Peyer's patch (tissue), 4 donors: ENCODE measurements at places on chromosomes 2 and 18. TPM values are rescaled to one million over a fixed set of nuclear protein-coding genes. Genes with fewer than 3 reads are reported as not detected.

DNA sequence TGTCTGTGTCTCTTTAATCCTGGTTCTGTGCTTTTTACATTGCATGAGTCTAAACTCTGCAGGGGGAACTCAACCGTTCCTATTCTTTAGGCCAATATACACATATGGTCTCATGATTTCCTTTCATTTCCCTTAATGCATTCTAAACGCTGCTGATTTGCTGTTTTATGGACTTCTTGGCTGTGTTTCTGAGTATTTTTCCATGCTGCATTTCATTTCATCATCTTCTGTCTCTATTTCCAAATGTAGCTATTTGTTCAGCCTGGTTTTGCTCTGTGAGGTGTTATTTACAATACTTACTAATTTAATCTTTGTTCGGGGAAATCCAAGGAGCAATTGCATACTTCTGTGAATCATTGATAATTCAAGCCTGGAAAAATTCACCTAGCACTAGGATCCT is 897.2 kb downstream of the TSN start:
- no peaks in the 10 kb centered on the region for H3K4me1 ChIP-seq
- no peak overlapping the region for H3K4me3 ChIP-seq
- no peak for DNase-seq
- H3K27me3 ChIP-seq: no peaks in the 10 kb centered on the region
- no peak overlapping the region for H3K27ac ChIP-seq

DNA sequence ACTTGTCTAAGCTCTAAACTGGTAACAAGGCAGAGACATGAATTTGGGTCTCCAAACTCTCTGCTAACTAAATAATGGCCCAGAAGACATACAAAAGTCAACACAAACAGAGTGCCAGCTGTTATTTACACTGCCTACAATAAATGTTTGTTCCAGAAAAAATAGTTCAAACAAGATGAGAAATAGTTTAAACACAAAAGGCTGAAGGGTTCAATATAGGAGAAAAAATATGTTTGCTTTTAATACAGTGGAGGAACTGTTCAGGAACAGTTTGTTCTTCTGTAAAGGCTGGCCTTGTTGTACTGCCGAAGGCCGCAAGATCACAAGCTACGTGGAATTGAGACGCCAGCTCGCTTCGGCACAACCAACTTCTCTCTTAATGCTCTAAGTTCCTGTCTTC is 74.6 kb downstream of the AFF3 start:
- no peak overlapping the region for H3K27ac ChIP-seq

The NGEF gene
- total RNA-seq: 88.1 TPM

The CCDC102B gene
- 4.1 TPM for total RNA-seq

DNA sequence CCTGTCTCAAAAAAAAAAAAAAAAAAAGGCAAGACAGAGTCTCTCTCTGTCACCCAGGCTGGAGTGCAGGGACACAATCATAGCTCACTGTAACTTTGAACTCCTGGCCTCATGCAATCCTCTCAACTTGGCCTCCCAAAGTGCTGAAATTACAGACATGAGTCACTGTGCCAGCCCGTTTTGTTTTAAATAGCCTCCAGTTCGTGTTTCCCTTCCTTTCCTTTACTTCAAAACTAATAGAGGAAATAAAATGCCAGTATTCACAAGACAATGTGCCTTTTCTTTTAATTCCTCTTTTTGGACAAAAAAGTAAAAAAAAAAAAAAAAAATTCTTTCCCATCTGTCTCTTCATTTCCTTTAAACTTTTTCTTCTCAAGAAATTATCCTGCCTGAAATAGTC is 54.5 kb upstream of the ACMSD start:
- H3K27me3 ChIP-seq: no peaks in the 10 kb centered on the region
- no peaks in the 10 kb centered on the region for H3K36me3 ChIP-seq
- no peaks in the 10 kb centered on the region for H3K4me1 ChIP-seq
- H3K4me3 ChIP-seq: no peak overlapping the region

GRCh38 chr2:96489663-96490062 is 15.5 kb downstream of the NEURL3 start:
- no peaks in the 10 kb centered on the region for H3K36me3 ChIP-seq
- H3K27ac ChIP-seq: no peak overlapping the region
- H3K4me3 ChIP-seq: no peak overlapping the region
- H3K27me3 ChIP-seq: no peaks in the 10 kb centered on the region
- peaks cover 9% of the 10 kb centered on the region for H3K4me1 ChIP-seq
- DNase-seq: no peak

GRCh38 chr2:16625201-16625729 is 40.4 kb downstream of the CYRIA start:
- no peak overlapping the region for H3K4me3 ChIP-seq
- no peak for DNase-seq
- H3K27me3 ChIP-seq: no peaks in the 10 kb centered on the region
- no peaks in the 10 kb centered on the region for H3K36me3 ChIP-seq

The MYO3B gene
- not detected for total RNA-seq

DNA sequence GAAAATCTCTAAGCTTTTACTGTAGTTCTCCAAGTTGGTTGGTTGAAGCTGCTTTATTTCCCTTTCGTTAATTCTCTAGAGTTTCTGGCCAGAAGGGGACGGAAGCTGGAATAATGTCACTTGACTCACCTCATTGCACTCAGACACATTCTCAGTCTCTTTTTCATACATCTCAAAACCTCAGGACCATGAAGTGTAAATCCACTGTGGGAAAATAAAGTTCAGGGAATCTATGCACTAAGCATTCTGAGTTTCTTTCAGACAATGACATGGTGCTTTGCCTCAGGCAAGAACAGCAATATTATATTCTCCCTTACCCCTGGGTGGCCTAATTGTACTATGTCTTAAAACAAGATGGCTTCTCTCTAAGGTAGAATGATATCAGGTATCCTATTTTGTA is 167.8 kb downstream of the PRPF40A start:
- no peak for DNase-seq
- H3K36me3 ChIP-seq: no peaks in the 10 kb centered on the region
- H3K27ac ChIP-seq: no peak overlapping the region
- no peaks in the 10 kb centered on the region for H3K27me3 ChIP-seq
- H3K4me3 ChIP-seq: no peak overlapping the region

The MAPK4 gene
- 0.54 TPM for total RNA-seq

The CCBE1 gene
- total RNA-seq: 1.7 TPM

The LIMS3 gene
- total RNA-seq: 11.6 TPM

DNA sequence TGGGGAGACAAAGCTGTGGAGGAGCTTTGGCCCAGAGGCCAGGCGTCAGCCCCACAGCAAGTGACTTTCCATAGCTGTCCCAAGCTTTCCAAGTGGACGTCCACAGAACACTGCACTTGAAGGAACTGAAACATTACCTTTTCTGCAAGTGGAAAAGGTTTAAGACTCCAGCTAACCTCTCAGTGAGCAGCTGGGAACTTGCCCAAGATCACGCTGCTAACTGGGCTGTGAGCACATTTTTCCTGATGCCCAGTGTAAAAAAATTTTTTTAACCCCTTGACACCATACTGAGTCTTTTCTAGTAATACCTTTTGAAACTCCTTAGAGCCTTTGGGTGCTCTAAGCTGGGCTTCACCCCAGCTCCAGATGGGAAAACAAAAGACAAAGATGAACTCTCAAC is 256.7 kb downstream of the HAUS1 start:
- no peak for DNase-seq
- no peaks in the 10 kb centered on the region for H3K36me3 ChIP-seq
- H3K27me3 ChIP-seq: no peaks in the 10 kb centered on the region
- H3K4me1 ChIP-seq: no peaks in the 10 kb centered on the region

DNA sequence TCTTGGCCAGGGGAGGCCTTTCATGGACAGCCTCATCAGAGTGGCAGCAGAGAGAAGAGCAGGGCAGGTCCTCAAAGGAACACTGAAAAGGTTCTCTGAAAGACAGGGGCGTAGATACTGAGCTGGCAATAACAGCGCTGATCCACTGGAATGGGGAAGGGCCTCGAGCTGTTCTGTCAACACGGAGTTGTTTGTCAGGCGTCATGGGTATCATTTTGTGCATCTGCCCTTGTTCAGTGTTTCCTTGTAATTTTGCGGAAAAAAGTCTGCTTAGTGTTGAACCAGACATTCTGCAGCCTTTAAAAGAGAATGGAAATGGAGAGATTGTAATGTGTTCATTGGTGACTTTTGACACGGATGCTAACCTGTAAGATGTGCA is 21.5 kb downstream of the AGAP1 start:
- H3K4me3 ChIP-seq: no peak overlapping the region
- no peaks in the 10 kb centered on the region for H3K36me3 ChIP-seq
- no peaks in the 10 kb centered on the region for H3K27me3 ChIP-seq

DNA sequence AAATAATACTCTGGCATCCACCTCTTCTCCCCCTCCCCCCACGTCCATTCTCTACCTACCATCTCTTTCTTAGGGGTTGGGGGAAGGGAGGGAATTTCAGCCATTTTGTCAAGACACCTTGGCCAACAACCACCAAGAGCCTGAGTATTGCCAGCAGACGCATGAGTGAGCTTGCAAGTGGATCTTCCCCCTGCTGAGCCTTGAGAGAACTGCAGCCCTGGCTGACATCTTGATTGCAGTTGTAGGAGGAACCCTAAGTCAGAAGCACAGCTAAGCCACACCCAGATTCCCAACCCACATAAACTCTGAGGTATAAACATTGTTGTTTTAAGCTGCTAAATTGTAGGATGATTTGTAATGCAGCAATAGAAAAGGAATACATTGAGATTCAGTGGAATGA is 165.6 kb downstream of the TMEFF2 start:
- no peaks in the 10 kb centered on the region for H3K36me3 ChIP-seq
- H3K27me3 ChIP-seq: no peaks in the 10 kb centered on the region
- no peak overlapping the region for H3K4me3 ChIP-seq
- peaks cover 6% of the 10 kb centered on the region for H3K4me1 ChIP-seq
- no peak for DNase-seq
- H3K27ac ChIP-seq: no peak overlapping the region

GRCh38 chr2:120108749-120109148 is 95.9 kb downstream of the EPB41L5 start:
- no peak overlapping the region for H3K4me3 ChIP-seq
- DNase-seq: no peak
- H3K27me3 ChIP-seq: no peaks in the 10 kb centered on the region
- no peak overlapping the region for H3K27ac ChIP-seq

The GFPT1 gene
- total RNA-seq: 33.8 TPM

DNA sequence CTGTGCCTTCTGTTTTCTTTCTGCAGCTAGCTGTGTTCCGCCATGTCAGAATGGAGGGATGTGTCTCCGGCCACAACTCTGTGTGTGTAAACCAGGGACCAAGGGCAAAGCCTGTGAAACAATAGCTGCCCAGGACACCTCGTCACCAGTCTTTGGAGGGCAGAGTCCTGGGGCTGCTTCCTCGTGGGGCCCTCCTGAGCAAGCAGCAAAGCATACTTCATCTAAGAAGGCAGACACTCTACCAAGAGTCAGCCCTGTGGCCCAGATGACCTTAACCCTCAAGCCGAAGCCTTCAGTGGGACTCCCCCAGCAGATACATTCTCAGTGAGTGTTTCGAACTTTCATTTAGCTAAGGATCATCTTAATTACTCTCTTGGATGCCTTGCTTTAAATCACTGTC is 74.1 kb downstream of the LTBP1 start:
- DNase-seq: no peak
- peaks cover 3% of the 10 kb centered on the region for H3K4me1 ChIP-seq
- H3K27ac ChIP-seq: no peak overlapping the region
- no peaks in the 10 kb centered on the region for H3K36me3 ChIP-seq
